ENCODE measurements at places on chromosomes 3 and 15.

DNA sequence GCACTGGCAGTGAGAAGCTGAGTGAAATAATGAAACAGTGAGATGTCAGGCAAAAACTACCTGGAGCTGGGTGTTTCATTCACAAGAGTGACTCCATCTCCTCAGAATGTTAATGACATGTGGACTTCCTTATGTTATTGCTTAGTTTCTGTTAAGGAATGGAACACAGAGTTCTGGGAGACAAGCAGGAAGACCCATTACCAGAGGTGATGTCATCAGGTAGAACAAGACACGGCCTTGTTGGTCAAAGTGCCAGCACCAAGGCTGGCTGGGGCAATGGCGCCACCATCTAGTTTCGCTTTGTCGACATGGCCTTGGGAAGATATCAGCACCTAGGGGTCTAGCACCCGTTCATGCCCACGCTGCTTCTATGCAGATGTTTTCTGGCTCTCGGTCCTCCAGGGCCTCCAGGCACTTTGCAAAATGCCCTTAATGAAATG, 252.2 kb downstream of the FAM43A start:
- no peak for DNase-seq

DNA sequence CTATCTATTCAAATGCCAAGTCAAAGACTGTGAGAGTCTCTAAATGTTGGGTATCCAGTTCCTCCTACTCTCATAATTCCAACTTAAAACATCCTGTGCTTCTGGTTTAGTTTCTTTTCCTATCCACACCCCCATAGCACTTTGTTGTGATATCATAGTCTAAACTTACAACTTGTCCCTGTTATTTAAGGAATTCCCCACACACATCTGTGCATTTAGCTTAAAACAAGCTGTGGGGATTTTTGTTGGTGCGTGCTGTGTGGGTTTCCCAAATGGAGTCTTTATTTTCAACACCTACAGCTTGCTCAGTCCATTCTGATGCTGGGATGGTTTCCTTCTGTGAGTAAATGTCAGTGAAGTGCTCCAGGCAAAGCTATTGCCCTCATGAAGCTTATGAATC, 167.3 kb downstream of the GMNC start:
- no peak for DNase-seq

- no peak for DNase-seq
These were observed 140.4 kb downstream of the CD47 start for GRCh38 chr3:107950417-107950816.

GRCh38 chr3:131350506-131350905, 31.1 kb upstream of the NUDT16 start:
- DNase-seq = peak; percentile 44

- no peak for DNase-seq
These were observed 66.8 kb upstream of the KBTBD8 start for GRCh38 chr3:66931291-66931690.

- DNase-seq = peak; percentile 88
These were observed 9.5 kb downstream of the LRRC49 start for GRCh38 chr15:70902107-70902506.

- DNase-seq = peak; percentile 14
These were observed 1.6 kb upstream of the TTLL3 start for GRCh38 chr3:9808345-9809037.

GRCh38 chr15:86558252-86558651, 478.6 kb downstream of the AGBL1 start:
- no peak for DNase-seq

GRCh38 chr3:194931347-194931746, 245.7 kb downstream of the FAM43A start:
- DNase-seq = no peak

GRCh38 chr15:40065166-40065565, 26.2 kb upstream of the SRP14 start:
- DNase-seq = no peak

DNA sequence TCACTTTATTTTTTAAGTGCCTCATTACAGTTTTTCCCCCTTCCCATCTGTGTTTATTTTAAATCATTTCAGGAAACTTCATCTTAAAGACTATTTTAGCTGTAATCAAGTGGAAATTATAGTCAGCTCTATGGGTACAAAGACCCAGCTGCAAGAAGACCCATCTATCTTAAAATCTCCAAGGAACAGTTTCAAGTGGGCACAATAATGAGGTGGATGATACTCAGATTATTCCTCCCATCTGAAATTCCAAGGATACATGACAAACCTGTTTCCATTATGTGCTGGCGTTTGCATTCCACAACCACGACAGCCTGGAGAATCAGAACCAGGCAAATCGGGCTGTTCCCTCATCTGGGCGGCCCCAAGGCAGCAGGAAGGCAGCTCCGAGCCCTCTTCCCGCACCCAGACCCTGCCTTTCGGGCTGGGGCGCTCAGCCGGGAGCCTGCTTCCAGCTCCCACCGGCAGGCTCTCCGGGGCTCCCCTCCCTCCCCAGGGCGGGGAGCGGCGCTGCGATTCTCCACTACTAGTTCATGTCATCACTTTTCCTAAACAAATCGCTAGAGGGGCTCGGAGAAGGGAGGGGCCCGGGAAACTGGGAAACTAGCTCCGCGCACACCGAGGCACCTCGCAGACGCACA, at the start of gene MGLL:
Gene MGLL (minus strand): TSS at position 475 of the 641 bp plus-strand sequence. CDS start 197 bp downstream, at position 278.
- peak; percentile 55 for DNase-seq

DNA sequence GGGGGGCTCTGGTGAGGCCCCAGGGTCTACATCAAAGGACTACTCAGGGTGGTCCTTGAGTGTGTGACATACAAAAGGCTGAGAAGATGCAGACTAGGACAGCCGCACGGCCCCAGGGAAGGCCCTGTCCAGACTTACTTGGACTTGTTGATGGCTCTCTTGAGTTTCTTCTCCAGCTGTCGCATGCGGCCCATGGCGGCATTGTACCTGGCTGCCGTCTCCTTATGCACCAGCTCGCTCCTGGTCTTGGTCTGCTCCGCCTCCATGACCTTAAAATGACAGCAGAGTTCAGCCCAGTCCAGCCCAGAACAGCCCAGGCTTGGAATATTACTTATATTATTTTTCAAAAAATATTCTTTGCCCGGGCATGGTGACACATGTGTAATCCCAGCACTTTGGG, 56.0 kb downstream of the CAPN7 start:
- DNase-seq = no peak

GRCh38 chr3:190694335-190695001, 168.0 kb downstream of the GMNC start:
- DNase-seq = no peak

- no peak for DNase-seq
These were observed 13.3 kb downstream of the CHST13 start for GRCh38 chr3:126537116-126537729.

- DNase-seq = no peak
These were observed 8.3 kb upstream of the UBE2E1 start for GRCh38 chr3:23797491-23797890.

DNA sequence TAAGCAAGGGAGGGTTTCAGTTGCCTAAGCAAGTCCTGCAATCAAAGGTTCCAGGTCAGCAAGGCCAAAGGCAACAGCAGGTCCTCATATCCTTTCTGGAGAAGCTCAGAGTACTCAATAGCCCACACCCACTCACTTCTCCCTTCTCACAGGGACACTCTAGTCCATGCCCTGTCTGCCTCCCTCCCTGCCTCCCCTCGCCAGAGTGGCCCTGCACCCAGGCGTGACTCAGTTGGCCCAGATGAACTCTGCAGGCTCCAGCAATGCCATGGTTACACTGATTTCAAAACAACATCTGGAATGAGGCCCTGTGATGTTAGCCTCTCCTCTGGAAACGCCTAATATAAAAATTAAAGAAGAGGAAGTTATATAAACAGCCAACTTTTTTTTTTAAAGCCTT, 32.9 kb downstream of the IL16 start:
- DNase-seq = no peak

GRCh38 chr15:89315375-89315929, 19.2 kb downstream of the POLG start:
- no peak for DNase-seq

GRCh38 chr3:171001250-171001893, 25.1 kb downstream of the SLC2A2 start:
- no peak for DNase-seq

GRCh38 chr15:72380743-72381142, 4.9 kb upstream of the HEXA start:
- DNase-seq = no peak

GRCh38 chr3:126621171-126621570, 33.8 kb downstream of the TXNRD3 start:
- peak; percentile 41 for DNase-seq

DNA sequence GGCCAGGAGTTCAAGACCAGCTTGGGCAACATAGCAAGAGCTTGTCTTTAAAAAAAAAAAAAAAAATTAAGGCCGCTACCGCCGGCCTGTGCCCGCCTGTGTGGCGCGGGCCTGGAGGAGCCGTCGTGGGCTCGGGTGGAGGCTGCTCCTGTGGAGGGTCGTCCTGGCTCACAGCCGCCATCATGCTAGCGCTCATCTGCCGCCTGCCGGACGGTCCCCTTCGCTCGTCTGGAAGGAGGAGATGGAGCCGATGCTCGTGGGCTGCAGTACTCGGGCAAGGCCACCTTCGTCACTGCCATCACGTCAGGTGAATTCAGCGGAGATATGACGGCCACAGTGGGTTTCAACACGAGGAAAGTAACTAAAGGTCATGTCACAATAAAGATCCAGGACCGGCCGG, 37.4 kb downstream of the TFRC start:
- DNase-seq = no peak

DNA sequence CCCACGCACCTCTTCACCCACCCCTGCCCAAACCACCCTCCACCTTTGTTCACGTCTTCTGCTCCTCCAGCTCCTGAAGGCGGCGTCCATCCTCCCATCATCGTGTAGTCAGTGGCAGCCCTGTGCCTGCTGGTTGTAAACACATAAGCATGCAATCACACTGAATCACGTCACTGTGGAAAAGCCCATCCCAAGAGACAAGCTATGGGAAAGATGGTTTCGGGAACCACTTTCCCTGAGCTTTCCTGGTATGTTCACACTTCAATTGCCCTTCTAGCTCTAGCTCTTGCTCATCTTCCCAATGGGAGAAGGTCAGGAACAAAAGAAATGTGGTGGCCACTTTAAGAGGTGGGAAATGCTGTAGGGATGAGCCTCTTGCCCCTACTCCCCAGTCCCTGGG, 14.4 kb upstream of the GOLGA8J start:
- DNase-seq = no peak

DNA sequence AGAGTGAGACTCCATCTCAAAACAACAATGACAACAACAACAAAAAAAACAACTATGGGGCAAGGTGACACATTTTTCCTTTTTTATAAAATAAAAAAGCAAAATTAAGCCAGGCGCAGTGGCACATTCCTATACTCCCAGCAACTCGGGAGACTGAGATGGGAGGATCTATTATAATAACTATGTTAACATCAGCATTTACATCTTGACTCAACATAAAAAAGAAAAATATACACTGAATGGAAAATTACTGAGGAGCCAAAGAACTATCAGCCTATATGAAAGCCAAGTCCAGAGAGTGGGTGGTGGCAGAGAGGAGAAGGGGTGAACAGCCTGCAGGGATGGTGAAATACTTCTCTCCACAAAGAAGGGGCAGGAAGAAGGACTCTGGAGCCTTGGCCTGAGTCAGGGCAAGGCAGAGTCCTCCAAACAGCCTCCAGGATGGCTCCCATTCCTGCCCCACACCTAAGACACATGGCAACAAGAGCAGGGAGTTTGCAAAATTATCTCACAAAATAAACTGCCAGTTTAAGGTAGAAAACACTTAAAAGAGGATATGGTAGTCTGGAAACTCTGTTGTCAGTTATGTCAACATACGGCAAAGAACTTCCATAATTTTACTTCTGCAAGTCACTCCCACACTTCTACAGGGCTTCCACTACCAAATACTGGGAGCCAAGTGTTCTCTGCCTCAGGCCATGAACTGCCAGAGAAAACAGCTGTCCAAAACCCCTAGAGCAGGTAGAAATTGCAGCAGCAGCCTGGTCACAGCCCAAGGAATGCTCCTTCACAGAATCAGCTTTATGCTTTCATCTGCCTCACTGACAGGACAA, 25.9 kb downstream of the HSPBAP1 start:
- no peak for DNase-seq

- no peak for DNase-seq
These were observed 69.8 kb upstream of the EOMES start for GRCh38 chr3:27791956-27792355.

DNA sequence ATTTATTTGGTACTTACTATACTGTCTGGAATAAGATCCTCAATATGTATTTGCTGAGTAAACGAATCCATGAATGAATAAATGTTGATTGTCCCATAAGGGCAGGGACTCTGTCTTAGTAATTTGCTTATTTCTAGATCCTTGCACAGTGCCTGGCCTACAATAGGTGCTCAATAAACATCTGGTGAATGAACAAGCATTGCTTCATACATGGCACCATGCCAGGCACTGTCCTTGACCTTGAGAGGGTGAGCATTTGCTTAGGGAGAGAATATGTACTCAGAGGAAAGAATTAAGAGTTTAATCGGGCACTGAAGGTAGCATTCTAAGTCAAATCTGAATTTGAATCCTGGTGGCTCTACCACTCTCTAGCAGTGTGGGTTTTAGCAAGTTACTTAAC, 282.1 kb downstream of the THSD4 start:
- DNase-seq = no peak

- peak; percentile 55 for DNase-seq
These were observed 221.1 kb downstream of the SLCO3A1 start for GRCh38 chr15:92074646-92075045.

DNA sequence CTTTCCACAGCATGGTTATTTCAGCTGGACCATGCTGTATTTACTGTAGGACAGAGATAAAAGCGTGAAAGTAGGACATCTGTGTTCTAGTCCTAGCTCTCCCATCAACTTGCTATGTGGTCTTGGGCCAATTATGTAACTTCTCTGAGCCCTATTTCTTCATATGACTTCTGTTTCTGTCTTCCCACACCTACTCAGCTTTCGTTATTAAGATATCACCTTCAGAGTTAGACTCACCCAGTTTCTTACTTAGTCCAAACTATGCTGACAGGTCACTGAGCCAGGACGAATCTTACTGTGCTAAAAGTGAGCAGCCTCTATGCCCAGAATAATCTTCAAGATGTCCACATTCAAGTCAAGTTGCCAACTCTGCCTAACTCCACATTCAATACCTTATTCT, 283.7 kb downstream of the IL5RA start:
- DNase-seq = no peak

DNA sequence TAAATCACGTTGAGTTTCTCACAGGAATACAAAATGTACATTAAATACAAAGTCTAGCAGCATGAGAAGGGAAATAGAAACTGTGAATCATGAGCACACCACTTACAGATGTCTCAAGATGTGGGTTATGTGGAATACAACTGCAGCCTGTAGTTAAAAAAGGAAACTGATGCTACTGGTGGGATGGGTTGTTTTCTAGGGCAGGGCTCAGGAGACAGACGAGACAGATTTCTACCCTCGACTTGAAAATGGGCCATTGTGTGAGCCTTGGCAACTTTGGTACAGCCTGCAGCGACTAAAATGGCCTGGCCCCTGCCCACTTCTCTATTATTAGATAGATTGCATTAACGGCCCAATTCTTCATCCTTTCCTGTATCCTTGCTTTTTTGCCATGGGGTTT, 293.1 kb downstream of the SUCLG2 start:
- DNase-seq = no peak

GRCh38 chr3:107661447-107662123, 138.8 kb downstream of the BBX start:
- no peak for DNase-seq

All from fibroblast of skin of abdomen (primary cell).